Left renal pelvis (tissue), 4 donors: ENCODE measurements at places on chromosomes 2 and 18. TPM values are rescaled to one million over a fixed set of nuclear protein-coding genes. Genes with fewer than 3 reads are reported as not detected.
A peak's percentile ranks its signal among the peaks of the same experiment; 100 is the strongest.

The NCKAP1 gene
- 102 TPM for polyA plus RNA-seq

The IL1RN gene
- 1.4 TPM for polyA plus RNA-seq

The PROC gene
- polyA plus RNA-seq, result 5.8 TPM

The CD226 gene
- 4.1 TPM for polyA plus RNA-seq

The TDRD15 gene
- polyA plus RNA-seq, result not detected

DNA sequence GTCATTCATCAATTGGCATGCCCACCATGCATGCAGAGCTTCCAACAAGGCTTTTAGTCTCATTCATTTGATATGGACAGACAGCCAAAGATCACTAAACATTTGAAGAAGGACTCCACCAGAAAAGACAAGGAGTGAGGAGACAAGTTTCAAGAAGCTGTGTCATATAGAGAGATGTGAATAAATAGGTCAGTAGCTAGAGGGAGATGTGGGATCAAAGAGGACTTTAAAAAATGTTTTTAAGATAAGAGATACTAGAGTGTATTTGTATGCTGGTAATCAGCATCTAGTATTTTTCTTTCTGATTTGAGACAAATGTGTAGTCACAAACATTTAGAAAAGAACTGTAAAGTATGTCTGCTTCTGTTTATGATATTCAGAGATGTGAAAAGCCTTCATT lies 48.5 kb downstream of the ANTXR1 start:
- DNase-seq, result no peak

GRCh38 chr2:26077291-26077690 lies 43.4 kb downstream of the RAB10 start:
- DNase-seq, result no peak

GRCh38 chr2:155965415-155966063 lies 367.0 kb downstream of the NR4A2 start:
- no peak for DNase-seq

GRCh38 chr2:39033980-39034379 lies 86.9 kb downstream of the SOS1 start:
- DNase-seq, result no peak

- DNase-seq, result no peak
Observed at GRCh38 chr2:6312367-6312766, 553.3 kb downstream of the CMPK2 start.

- DNase-seq, result no peak
Observed at GRCh38 chr2:153068052-153068451, 349.6 kb downstream of the ARL6IP6 start.

DNA sequence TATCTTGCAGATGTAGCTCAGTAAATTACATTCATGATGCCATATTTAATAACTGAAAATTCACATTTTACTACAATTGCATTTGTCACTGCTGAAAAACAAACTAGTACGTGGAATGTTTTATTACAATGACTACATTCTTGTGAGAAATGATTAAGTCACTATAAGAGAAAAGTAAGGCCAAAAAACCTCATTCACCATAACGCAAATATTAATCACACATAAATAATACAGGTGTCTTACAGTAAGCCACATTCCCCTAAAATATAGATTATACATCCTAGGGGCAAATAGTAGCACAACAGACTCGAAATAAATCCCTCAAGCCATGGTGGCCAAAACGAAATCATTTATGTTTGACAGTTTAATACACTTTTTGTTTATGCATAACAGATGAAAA lies 460.6 kb downstream of the NR4A2 start:
- no peak for DNase-seq

- DNase-seq, result no peak
Observed at GRCh38 chr2:48715956-48716355, 39.6 kb downstream of the LHCGR start.

DNA sequence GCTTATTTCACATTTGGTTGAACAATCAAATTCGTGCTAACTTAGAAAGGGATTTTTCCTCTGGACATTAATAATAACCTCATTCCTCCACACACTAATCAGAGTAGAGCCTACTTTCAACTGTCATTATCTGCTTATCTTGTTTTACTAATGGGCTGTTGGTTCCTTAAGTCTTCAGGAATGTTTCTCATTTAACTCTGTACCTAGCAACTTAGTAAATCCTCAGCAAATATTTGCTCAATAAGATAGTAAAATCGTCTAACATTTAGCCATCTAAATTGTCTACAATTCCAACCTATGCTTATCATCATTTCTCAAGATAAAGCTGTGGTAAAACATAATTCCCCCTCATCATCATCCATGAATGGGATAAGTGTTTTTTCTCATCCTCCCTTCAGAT lies 98.1 kb downstream of the CDH2 start:
- DNase-seq, result no peak

GRCh38 chr18:75070625-75071483 lies 138.1 kb downstream of the PTGR3 start:
- DNase-seq, result peak; percentile 8

- no peak for DNase-seq
Observed at GRCh38 chr2:139963863-139964355, 1183.7 kb upstream of the NXPH2 start.
